ENCODE measurements at places on chromosomes 7 and 10.

DNA sequence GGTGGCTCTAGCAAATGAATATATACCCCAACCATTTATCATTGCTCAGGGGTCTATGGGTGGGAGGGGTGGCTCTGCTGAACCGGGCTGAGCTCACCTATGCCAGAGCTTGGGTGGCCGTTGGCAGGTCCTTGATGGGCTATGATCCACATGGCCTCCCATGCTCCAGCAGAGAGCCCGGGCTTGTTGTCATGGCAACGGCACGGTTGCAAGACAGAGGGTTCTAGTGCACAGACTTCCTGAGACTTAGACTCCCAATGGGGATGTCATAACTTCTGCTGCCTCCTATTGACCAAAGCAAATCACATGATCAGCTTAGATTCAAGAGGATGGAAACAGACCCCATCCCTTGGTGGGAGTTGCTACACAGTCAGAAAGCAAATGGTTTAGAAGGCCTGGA, 36.4 kb upstream of the CARD11 start:
- no peak for DNase-seq

DNA sequence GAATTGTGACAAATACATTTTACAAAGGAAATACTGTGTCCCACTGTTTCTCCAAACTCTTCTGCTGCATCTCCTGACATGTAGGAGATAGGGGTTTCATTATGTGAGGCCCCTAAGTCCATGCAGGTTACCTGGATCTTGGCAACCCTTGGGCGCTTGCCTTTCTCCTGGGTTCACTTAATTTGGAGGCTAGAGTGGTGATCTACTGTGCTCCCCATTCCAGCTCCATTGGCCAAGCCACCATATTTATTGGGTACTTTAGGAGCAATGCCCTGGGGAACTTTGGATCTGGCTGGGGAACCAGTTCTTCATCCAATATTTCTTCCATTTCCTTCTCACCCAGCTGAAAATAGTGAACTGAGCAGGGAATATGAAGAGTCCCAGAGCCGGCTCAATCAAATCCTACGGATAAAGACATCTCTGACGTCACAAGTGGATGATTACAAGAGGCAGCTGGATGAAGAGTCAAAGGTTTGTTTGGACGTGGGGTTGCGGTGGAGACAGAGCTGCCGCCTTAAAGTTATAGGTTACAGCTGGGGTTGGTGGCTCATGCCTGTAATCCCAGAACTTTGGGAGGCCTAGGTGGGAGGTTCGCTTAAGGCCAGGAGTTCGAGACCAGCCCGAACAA, 18.5 kb downstream of the MYH16 start:
- DNase-seq: no peak

GRCh38 chr10:128908099-128908498, 558.9 kb upstream of the MGMT start:
- DNase-seq: peak; percentile 30

- no peak for DNase-seq
These were observed 456.4 kb upstream of the PFKP start for GRCh38 chr10:2610946-2611345.

DNA sequence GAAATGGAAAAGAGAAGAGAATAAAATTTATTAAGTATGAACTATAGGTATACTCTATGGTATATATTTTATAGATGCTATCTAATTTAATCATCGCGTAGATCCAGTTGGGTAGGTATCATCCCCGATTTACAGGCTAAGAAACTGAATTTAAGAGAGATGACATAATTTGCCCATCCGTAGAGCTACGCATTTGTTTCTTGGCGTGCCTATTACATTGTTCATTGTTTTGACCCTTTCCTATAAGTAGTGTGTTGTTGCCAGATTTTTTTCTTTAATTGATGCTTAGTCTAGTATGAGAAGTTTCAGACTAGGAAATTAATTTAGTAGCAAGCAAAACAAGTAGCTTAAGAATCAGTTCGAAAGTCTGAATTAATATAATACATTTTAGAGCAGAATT, 205.7 kb upstream of the NPSR1 start:
- DNase-seq: no peak

- DNase-seq: no peak
These were observed 200.9 kb upstream of the TBX20 start for GRCh38 chr7:35454575-35455385.

GRCh38 chr7:113263749-113264148, 145.4 kb upstream of the SMIM30 start:
- no peak for DNase-seq

DNA sequence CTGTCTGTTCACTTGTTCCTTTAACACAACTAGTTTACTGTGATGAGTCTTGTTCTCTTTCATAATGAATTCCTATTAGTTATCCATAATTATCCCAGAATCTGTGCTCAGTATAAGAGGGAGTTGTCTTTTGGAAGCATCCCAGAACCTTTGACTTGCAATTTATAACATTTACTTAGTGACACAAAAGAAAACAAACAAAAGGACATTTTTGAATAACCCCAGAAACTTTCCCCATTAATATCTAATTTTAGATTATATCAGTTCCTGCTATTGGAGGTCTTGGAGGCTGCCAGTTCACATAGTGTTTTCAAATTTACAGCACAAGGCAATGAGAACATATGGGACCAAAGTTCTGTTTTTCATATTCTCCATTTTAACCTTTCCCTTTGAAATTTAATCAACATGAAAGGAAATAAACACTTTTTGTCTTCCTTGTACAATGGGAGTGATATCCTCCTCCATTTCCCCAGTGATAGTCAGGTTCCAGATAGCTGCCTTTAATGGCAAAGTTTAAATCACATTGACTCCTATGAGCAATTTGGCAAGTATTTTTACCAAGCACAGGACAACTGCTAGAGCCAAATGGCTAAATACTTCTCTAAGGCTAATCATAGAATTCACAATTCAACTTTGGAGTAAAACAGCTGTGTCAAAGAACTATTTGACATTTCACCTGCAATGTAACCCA, 37.1 kb upstream of the GNAT3 start:
- no peak for DNase-seq

DNA sequence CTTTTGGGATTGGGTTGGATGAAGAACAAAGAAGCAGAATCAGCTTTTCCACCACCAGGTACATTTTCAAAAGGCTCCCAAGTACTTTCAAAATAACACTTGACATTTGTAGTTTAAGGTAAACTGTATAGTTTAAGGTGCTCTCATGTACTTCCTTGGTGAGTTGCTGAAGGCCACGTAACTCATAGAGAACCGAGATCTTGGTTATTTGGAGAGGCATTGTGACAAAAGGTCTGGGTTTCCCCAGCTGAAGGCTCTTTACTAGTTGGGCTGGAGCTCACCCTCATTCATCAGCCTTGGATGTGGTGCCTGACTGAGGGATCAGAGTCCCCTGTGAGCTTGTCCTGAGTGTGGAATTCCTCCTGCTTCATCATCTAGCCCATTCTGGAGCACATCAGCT, 191.8 kb downstream of the TMEM178B start:
- no peak for DNase-seq

GRCh38 chr7:17773289-17773626, 167.0 kb downstream of the SNX13 start:
- peak; percentile 46 for DNase-seq

- no peak for DNase-seq
These were observed 8.1 kb downstream of the TRIM8 start for GRCh38 chr10:102652170-102652916.

DNA sequence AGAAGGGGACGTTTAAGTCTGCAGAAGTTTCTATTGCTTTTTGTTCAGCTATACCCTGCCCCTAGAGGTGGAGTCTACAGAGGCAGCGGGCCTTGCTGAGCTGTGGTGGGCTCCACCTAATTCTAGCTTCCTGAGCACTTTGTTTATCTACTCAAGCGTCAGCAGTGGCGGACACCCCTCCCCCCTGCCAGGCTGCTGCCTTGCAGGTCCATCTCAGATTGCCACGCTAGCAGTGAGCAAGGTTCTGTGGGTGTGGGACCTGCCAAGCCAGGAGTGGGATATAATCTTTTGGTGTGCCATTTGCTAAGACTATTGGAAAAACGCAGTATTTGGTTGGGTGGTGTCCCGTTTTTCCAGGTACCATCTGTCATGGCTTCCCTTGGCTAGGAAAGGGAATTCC, 147.3 kb upstream of the PRPS1L1 start:
- DNase-seq: no peak

DNA sequence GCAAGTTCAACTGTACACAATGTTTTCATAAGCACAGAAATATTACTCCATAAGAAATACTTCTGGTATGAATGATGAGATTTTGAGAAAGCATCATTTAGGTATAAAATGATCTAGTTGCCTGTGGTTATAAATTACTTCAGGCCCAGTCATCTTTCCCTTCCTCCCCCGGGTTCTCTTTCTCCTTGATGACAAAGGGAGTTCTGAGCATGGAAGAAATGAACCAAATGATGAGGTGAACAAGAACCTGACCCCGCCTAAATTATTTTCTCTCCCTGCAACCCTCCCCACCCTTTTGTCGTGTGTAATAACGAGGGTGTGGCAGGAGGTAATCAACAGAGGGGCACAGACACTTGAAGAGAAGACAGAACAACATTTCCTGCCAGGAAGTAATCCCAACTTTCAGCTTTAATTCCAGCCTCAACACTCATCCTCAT, 319.6 kb upstream of the SP8 start:
- DNase-seq: no peak

- no peak for DNase-seq
These were observed 226.4 kb downstream of the BUB3 start for GRCh38 chr10:123380491-123381085.

GRCh38 chr7:93851536-93851935, 39.0 kb downstream of the TFPI2 start:
- no peak for DNase-seq

GRCh38 chr7:47556511-47557180, 25.3 kb downstream of the TNS3 start:
- no peak for DNase-seq

- no peak for DNase-seq
These were observed 73.5 kb downstream of the CTNNA3 start for GRCh38 chr10:67622511-67622910.

DNA sequence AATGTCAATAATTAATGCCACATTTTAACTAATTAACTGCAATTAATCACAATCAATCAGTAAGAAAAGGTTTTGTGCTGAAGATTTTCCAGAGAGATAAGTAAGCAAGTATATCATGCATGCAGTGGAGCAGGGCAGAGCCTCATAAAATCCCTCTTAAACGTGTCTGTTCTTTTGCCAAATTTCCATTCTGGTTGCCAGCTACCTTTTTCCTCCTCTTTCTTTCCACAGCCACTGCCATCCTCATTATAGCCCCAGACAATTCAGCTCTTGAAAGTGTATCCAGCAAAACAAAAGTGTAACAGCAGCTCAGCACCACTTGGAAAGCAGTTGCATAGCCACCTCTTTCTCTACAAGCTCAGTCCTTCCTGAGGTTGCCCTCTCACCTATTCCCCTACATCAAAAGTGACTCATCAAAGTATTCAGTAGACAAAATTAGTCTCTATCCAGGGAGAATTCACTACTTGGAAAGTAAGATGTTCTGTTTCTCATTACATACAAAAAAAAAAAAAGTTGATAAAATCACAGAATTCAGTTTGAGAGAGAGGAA, 26.9 kb upstream of the EPHB6 start:
- no peak for DNase-seq

- DNase-seq: no peak
These were observed 424.4 kb downstream of the SDK1 start for GRCh38 chr7:3725155-3726059.

DNA sequence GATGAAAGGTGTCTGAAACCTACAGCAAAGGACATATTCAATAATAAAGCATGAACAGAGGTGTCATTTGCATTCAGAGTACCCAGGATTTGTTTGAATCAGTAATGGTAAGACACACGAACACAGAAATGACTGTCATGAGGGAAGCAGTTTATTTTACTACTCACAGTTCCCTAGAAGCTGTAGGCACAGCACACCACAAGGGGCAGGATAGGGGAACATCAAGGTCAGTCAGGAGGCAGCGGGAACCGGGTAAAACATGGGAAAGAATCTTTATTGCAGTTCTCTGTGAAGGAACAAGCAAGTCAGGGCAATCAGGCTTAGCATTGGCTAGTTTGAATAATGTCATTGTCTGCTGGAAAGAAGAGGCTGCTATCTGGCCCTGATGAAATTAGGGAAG, 70.2 kb upstream of the PDSS1 start:
- no peak for DNase-seq

- no peak for DNase-seq
These were observed 16.0 kb downstream of the CDNF start for GRCh38 chr10:14821635-14822375.

GRCh38 chr7:105971845-105972244, 8.8 kb downstream of the CDHR3 start:
- DNase-seq: no peak

DNA sequence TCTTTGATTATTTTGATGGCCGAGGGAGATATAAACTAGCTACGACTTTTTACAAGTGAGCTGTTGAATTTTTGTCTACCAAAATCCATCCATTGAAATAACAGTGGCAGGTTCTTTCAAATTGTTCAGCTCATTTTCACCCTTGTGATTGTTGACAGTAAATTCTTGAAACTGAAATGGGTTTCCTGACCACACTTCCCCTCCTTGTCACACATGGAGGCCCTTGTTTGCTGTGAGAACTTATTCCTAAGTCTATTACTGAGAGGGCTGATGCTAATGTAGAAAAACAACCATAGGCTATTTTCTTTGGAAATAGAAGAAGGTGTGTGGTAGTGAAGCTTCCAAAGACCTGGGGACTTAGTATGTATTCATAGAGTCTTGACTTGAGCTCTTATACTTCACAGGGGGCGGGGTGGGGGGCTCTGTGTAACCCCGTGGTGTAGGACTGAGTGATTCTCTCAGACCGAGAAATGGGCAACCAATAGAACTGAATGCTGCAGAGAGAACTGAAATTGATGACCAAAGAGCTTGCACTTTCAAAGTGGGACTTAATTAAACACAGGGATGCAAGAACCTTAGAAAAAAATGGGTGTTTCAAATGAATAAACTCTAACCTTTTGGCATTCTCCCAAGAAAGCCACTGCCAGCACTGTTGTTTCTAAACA, 718.9 kb downstream of the CCSER2 start:
- DNase-seq: no peak

DNA sequence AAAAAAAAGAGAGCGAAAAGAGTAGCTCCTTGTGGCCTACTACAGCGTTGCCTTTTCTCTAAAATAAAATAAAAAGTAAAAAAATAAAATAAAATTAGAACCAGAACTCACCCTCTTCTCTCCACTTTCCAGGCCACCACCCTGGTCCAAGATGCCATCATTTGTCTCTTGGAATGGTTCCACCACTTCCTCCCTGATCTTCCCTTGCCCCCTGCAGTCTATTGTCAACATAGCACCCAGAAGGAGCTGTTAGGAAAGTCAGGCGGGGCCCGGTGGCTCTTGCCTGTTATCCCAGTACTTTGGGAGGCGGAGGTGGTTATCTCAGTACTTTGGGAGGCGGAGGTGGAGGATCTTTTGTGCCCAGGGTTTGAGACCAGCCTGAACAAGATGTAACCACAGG, 7.6 kb upstream of the GRID2IP start:
- DNase-seq: peak; percentile 9

- no peak for DNase-seq
These were observed 508.9 kb downstream of the SUGCT start for GRCh38 chr7:40643664-40644063.

- DNase-seq: no peak
These were observed 6.1 kb downstream of the GSTO1 start for GRCh38 chr10:104260775-104261115.

- no peak for DNase-seq
These were observed 73.4 kb upstream of the KCNMA1 start for GRCh38 chr10:77710759-77711682.

GRCh38 chr10:48633381-48634197, 28.7 kb upstream of the ARHGAP22 start:
- no peak for DNase-seq

GRCh38 chr10:99368646-99369045, 39.5 kb downstream of the CNNM1 start:
- DNase-seq: peak; percentile 30

- no peak for DNase-seq
These were observed 384.6 kb downstream of the GATA3 start for GRCh38 chr10:8439040-8439439.

- peak; percentile 77 for DNase-seq
These were observed 261.6 kb downstream of the TWIST1 start for GRCh38 chr7:18855796-18856195.

Data from fibroblast of skin of left quadriceps (primary cell).